Activated T-cell treated with anti-CD3 and anti-CD28 coated beads, Interleukin-2, amount 50 U/mL, for 1 hour (primary cell): ENCODE measurements at places on chromosomes 6 and 20.

DNA sequence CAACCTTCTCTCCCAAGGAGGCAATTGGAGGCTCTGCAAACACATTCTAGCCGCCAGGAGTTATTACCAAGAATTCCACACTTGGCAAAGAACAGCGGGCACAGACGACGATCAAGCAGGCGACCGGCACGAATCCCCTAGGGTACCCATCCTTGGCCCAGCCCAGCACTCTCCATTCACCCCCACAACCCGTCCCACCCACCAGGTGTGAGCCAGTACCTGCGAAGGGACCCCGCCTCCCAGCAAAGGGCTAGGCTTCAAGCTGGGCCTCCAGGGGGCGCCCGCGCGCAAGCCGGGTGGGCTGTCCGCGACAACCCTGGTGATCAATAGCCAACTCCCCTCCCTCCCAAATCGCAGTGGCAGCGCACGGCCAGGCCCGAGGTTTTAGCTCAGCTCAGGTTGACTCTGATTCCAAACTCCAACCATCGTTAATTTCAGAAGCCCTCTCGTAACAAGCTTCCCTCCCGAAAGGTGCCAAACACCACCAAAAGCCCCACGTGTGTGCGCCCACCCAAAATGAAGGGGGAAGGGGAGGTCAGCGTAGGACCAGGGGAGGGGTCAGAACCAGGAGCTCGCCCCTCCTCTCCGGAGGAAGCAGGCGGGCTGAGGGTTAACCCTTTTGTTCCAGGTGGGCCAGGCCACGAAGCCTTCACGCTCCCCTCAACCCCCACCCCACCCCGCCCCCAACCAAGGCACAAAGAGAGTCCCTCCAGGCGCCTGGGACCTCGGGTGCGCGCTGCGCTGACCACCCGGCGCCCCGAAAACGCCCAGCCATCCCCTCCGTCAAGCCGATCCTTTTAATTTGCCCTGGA lies 2.1 kb downstream of the SALL4 start:
- peak; percentile 58 for DNase-seq

DNA sequence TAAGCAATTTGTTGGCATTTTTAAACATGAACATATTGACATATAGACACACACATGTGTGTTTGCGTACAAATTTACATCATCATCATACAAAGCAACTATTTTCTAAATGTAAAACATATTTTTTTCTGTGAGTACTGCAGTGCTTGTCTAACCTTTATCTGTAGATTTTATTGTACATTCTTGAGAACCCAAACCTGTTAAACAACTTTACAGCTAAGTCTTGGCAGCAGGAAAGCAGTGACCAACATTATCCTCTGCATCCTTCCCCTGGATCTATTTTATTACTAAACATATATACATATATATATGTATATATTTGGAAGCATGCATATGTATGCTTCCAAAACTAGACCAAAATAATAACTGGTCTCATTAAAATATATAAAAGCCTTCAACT lies 10.4 kb upstream of the PLCB1 start:
- no peak for DNase-seq

- no peak for DNase-seq
Measured at GRCh38 chr20:3081641-3082040, 2.9 kb downstream of the AVP start.

- no peak for DNase-seq
Measured at GRCh38 chr20:870758-871157, 37.2 kb downstream of the FAM110A start.

- DNase-seq, result no peak
Measured at GRCh38 chr6:137365707-137366437, 128.3 kb downstream of the OLIG3 start.

GRCh38 chr20:19291818-19292132 lies 79.3 kb downstream of the SLC24A3 start:
- DNase-seq, result no peak
